ENCODE measurements at places on chromosomes 16 and 17.

- DNase-seq, result peak; percentile 55
Observed at GRCh38 chr16:88634141-88634993, 4.0 kb upstream of the IL17C start.

- no peak for DNase-seq
Observed at GRCh38 chr16:59913666-59914065, 1179.5 kb upstream of the GOT2 start.

- DNase-seq, result peak; percentile 30
Observed at GRCh38 chr17:6574687-6575595, 18.6 kb upstream of the PITPNM3 start.

DNA sequence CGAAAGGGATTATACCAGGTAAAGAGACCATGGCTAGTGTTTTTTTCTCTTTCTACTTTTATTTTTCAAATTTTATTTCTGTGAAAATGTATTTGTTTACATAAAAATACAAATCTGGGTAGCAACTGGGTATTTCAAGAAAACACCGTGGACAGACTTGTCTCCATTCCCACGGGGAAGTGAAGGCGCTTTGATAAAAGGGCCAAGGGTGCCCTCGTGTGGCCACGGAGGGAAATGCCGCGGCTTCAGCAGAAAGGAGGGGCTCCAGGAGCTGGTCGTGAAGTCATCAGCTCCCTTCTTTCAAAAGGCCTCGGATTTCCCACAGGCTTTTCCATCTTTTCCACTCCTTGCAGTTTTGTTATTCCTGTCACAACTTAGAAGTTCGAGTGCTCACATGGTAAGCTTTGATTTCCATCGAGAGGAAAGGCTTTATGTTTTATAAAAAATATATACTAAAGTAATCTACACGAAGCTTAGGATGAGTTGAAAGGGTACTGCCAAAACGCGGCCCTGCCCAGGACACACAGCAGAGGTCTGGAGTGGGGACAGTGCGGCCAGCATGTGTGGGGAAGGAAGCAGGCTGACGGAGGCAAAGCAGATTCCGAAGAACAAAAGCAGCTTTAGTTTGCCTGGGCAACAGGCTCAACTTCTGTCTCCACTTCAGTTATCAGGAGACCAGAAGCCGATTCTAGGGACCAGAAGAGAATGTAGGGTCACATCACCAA lies 15.3 kb upstream of the MNT start:
- peak; percentile 77 for DNase-seq

DNA sequence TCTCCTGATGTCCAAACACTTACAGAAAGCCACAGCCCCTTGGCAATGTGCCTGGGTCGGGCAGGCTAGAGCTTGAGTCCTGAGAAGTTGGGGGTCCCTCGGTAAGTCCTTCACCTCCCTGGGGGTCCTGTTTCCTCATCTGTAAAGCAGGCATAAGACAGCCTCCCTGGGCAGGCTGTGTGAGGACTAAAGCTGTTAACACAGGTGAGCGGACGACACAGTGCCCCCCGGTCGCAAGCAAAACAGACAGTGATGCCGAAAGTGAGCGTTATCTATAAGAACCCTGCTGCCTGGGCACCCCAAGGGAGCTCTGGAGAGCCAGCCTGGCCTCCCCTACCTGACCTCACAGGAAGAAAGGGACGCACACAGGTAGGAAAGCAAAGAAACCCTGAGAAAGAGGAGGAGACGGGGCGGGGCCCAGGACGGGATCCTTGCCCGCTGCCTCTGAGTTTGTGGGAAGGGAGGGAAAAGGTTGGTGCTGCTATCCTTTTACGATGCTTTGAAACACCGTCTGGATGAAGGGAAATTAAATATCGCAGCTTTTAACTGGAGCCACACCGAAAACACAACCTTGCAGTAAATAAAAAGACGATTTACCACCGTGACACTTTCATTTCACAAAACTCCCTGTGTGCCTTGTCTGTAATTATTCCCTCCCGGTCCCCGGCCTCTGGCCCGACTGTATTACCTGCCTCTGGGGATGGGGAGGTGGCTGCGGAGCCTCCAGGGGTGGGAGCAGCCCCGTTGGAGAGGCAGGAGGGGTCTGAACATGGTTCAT lies 67.1 kb downstream of the ENGASE start:
- DNase-seq, result no peak

DNA sequence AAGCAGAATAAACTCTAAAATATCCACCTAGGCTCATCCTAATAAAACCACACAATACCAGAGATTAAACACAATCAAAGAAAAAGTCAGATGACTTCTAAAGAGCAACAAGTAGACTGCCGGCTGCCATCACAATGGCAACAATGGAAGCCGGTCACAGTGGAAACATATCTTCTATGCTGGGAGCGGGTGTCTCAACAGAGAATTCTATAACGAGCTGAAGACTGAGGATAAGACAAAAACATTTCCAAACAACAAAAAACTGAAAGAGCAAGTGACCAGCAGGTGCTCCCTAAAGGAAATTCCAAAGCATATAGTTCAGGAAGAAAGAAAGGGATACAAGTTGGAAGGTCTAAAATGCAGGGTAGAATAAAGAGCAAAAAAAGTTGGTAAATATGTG lies 8.9 kb downstream of the NSMCE1 start:
- no peak for DNase-seq

GRCh38 chr16:51175081-51175480 lies 24.0 kb upstream of the SALL1 start:
- no peak for DNase-seq

DNA sequence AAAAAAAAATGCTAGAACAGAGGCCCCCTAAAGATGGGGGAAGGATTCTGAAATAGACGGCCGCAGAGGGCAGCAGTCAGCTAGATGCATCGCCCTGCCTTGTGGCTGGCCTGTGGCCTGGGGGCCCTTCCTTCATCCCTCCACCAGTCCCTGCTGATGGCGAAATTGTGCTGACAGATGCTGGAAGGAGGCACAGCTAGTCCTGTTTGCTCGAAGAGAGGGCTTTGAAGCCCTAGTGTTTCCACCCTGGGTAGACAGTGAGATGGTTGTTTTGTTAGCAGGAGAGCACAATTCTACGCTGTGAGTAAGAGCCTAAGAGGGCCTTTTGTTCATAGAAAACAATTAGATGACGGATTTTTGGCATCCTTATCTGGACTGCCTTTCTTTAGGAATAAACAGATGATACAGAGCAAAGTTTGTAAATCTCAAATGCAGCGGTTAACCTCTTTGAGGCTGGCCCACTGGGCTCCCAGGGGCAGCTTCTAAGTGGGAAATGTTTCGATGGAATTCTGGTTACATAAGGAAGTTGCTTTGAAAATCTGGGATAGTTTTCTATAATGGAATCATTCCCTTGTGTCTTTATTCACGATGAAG lies 23.0 kb downstream of the VPS35L start:
- no peak for DNase-seq

Measured in stimulated activated CD8-positive, alpha-beta memory T cell treated with anti-CD3 and anti-CD28 coated beads, Interleukin-4, amount 100 ng/mL, for 24 hours (primary cell).